Natural killer cell (primary cell): ENCODE measurements at places on chromosomes 12 and 14. TPM values are rescaled to one million over a fixed set of nuclear protein-coding genes. Genes with fewer than 3 reads are reported as not detected.

Gene OASL
- 7.5 TPM for total RNA-seq

Gene IKZF4
- total RNA-seq = 4.4 TPM

Gene CCDC196
- not detected for total RNA-seq

Gene ATP5MC2
- 180 TPM for total RNA-seq

Gene SLC35F4
- not detected for total RNA-seq

Gene DEGS2
- total RNA-seq = 4.4 TPM

DNA sequence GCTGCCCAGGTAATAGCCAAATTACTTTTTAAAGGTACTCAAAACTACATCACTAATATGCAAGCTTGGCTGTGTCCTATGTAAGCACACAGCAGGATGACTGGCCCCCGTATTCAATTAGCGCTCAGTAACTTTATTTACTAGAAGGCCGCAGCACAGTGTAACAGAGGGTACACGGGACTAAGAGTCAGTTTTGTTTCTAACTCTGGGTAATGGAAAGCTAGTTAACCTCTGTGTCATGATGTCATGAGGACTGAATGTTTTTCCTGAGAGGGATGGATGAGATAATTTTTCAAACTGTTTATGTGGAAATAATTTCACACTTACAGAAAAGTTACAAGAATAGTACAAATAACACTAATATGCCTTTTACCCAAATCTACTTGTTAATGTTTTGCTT, 27.1 kb downstream of the GALNT4 start:
- no peak for DNase-seq

DNA sequence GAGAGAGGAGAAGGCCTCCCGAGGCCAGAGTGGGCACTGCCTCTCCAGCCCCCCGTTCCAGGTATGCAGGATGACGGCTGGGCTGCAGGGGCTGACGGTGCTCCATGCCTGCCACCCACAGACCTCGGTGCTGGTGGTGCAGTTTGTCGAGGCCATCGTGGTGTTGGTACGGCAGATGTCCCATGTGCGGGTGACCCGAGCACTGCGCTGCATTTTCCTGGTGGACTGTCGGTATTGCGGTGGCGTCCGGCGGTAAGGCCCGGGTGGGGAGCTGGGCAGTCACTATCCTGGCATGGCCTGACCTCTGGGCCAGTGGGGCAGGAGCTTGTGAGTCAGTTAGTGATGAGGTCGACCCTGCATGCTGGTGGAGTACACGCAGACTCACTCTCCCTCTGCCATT, 47.4 kb downstream of the TPCN1 start:
- no peak for DNase-seq

DNA sequence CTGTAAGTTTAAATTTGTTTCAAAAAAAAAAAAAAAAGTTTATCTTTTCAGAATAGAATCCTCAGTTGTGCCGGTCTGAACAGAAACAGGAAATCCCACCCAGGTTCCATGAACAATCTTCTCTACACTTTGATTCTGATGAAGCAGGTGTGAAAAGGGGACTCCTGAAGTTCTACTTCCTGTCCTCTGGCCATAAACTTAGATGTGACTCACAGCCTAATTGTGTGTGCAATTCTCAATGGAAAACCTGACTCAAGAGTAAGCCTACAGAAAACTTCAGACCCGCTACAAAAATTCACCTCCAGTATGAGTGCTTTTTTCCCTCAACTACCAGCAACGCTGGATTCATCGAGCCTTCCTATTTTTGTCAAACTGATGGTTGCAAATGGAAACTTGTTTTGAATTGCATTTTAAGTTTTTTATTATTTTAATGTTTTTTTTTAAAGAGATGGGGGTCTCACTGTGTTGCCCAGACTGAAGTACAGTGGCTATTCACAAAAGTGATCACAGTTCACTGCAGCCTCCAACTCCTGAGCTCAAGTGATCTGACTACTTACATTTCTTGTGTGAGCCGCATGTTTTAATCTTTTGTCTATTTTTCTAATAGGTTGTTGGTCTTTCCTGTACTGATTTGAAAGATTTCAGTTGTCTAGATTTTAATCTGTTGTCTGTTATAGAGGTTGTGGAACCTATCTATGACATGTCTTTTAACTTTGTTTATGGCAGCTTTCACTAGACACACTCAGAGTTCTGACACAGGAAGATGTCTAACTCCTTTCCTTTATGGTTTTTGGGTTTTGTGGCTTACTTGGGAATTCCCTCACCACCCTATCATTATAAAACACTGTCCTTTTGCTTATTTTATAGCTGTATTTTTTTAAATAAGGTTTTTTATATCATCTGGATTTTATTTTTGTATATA, 37.6 kb downstream of the ATG14 start:
- no peak for DNase-seq

GRCh38 chr14:101873076-101873825, 91.1 kb upstream of the DYNC1H1 start:
- no peak for DNase-seq

DNA sequence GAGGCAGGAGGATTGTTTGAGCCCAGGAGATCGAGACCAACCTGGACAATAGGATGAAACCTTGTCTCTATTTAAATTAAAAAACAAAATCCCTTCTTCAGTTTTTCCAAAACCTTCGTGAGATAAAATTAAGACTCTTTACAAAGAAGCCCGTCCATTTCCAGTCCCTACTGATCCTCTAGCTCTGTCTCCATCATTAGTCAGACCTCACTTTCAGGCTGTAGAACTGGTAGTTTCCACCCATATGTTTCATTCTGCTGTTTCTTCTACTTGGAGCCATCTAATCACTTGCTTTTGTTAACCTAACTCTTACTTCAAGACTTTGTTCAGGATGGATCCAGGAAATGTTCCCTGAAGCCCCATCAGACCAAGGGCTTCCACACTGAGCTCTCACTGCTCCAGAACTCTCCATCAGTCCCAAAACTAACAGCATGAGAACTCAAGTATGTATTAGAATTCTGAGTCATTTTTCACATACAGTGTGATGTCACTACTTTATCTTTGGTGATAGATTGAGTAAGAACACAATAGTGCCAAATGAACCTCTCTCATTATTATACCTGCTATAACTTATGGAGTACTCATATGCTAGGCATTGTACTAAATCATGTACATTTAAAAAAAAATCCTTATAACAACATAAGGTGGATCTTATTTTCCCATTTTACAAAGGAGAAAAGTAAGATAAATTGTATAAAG, 90.8 kb downstream of the PRICKLE1 start:
- no peak for DNase-seq

GRCh38 chr12:108349278-108349688, 10.2 kb upstream of the CMKLR1 start:
- DNase-seq = no peak

GRCh38 chr12:55469291-55469690, 647 bp downstream of the OR6C70 start:
- no peak for DNase-seq

- peak; percentile 97 for DNase-seq
Measured at GRCh38 chr14:105065280-105066228, at the start of gene GPR132. TSS of gene GPR132 (minus strand) at chr14:105065430. CDS start at chr14:105055420, 10,010 bp downstream.

- DNase-seq = no peak
Measured at GRCh38 chr12:109562871-109563270, 10.4 kb downstream of the MMAB start.

- no peak for DNase-seq
Measured at GRCh38 chr12:124698211-124698997, 131.0 kb upstream of the NCOR2 start.

DNA sequence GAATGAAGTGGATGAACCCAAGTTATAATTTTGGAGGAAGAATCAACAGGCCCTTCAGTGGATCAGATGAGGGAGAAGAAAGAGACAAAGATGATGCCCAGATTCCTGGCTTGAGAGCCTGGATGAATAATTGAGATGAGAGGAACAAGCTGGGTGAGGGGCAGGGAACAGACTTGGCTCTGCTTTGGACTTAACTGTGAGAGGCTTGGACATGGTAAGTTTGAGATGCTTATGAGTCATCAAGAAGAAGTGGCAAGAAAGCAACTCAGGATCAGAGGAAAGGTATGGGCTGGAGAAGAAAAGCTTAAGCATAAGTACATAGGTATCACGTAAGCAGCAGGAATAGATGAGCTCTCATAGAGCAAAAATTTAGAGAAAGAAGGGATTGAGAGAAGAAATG, 55.3 kb downstream of the FIGNL2 start:
- no peak for DNase-seq

DNA sequence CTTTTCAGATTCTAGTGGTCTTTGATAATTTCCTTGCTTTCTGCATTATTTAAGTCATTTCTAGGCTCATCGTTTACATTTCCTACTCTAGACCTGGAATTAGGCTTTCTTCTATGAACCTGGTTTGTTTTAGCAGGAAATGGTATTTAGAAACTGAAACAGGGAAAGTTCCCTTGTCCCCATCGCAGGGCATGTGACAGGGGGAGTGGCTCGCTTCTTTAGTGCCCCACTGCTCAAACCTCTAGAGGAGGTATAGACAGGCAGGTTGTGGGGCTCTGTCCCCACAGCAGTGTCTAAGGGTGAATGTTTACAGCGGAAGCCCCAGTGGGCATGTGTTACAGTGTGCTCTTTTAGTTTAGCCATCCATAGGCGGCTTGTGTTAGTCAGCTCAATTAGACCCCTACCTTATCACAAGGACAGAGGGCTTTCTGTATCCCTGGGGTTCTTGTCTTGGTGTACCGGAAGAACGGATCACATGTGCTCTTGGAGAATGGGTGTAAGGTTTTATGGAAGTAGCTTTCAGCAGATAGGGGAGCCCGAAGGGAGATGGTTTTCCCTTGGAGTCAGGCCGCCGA, 25.0 kb downstream of the IFT81 start:
- no peak for DNase-seq

DNA sequence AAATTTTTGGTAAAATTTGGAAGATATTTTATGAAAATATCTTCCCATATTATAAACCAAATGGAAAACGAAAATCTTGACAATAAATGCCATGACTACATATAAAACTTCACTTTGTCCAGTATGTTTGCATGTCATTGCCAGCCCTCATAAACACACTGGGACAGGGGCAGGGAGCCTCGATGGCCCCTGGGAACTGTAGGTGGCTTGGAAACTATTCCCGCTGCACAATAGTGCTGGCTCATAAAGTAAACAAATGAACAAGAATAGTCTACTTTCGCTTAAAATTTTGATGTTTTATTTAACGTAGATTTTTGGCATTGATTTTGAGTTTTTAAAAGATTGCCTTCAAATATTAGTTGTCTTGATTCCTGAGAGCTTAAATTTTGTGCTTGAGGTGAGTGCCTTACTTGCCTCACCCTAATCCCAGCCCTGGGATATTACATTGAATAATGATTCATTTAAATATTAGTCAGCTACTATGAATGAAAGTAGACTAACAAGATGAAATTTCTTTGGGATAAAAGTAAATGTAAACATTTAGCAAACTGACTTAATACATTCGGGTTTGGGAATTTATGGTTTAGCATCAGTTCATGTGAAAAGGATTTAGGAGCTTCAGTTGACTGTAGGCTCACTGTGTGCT, 74.0 kb upstream of the PKP2 start:
- DNase-seq = no peak

DNA sequence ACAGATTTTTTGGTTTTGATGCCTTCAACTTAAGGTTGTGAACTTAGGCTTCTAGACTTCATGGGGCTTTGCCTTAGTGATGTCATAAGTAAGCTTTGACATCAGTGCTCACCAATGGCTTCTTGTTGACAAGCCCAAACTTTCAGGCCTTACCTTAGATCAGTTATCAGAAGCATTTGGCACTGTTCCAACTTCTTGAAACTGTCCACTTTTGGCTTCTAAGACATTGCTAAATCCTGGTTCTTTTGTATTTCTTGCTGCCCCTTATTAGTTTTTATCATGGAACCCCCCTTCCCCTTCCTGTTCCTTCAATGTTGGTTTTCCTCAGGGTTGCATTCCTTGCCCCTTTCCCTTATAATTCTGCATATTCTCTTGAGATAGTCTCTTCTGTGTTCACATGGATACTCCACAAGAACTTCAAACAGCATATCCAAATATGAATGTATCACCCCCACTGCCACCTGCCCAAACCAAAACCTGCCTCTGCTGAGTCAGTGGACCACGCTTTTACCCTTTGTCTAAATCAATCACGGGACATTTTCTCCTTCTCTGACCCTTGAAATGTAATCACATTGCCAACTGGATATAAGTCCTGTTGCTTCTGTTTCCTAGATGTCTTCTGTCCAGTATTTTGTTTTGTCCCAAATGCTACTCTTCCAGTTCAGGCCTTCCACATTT, 7.9 kb downstream of the PFKM start:
- no peak for DNase-seq

DNA sequence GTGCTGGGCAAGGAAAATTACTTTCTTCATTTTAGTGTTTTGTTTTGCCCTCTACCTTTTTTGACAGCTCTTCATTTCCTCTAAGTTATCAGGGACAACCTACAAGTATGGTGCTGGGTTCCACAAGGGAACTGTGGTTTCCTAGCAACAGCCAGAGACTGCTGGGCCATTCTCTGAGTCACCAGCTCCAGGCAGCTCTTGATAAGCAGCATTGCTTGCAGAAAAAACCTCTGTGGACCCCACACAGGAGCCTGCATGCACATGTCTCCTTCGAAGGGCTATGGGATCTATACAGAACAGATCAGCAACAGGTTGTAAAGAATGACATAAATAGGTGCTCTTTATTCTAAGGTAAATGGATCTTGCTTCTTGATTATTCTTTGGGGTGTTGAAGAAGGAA, 81.0 kb upstream of the CCDC196 start:
- DNase-seq = no peak

DNA sequence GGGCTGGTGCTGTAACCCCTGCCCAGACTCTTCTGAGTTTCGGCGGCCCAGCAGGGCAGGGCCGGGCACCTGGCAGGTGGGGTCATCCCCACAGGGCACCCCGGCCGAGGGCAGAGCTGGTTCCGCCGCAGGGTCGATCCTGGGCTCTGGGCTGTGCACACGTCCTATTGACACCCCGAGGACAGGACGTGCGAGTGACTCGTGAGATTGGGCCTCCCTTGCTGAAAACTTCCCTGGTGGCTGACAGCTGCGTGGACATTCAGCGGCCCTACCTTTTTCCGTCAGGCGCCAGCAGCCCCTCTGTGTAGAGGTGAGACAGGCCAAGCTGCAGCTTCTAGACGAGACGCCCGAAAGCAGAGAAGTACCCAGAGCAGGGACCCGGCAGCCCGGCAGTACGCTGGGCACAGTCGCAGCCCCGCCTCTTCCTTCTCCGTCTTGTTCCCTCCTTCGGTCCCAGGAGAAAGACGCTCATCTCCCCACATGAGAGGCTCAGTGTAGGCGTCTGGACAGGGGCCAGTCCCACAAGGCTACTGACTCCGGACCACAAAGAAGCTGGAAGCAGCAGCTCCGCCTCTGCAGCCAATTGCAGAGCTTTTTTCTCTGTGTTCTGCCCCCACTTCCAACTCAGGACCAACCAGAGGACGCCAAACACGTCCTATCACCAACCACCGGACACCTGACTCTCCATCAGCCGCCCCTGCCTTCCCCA, at the start of gene LRCOL1:
Gene LRCOL1, minus strand, starts transcription at position 532 of the 709 bp plus-strand sequence. CDS start 4,331 bp downstream, outside the sequence.
- DNase-seq = no peak
